ENCODE measurements at places on chromosomes 6 and 20.

- DNase-seq = no peak
Observed at GRCh38 chr6:143159001-143159400, 98.3 kb downstream of the AIG1 start.

DNA sequence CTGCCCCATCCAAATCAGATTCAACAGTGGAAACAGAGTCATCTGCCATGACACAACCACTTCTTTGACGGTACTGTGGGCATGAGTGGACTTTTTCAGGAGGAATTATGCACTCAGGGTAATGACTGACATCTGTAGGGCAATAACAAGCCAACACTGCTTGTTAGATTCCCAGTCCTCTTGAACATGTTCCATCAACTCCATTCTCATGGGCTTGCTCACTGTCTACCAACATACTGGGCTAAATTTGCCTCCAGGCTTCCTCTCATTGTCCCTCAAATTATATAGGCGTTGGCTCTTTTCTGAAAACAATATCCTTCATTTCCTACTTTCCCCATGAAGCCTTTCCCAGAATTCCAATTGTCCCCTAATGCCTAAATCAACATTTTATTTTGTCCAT, 43.1 kb downstream of the ANKEF1 start:
- no peak for DNase-seq

- DNase-seq = no peak
Observed at GRCh38 chr6:54173089-54173488, 61.8 kb downstream of the MLIP start.

DNA sequence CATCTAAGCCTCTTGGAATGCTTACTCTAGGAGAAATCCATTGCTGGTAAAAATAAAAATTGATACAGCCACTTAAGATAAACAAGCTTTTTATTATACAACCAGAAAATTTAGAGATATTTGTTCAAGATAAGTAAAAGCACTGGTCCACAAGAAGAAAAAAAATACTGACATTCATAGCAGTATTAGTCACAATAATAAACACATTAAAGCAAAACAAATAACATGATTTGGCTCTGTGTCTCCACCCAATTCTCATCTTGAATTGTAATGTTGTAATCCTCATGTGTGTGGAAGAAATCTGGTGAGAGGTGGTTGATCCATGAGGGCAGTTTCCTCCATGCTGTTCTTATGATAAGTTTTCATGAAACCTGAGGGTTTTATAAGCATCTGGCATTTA, 1093.5 kb upstream of the ADGRB3 start:
- no peak for DNase-seq

DNA sequence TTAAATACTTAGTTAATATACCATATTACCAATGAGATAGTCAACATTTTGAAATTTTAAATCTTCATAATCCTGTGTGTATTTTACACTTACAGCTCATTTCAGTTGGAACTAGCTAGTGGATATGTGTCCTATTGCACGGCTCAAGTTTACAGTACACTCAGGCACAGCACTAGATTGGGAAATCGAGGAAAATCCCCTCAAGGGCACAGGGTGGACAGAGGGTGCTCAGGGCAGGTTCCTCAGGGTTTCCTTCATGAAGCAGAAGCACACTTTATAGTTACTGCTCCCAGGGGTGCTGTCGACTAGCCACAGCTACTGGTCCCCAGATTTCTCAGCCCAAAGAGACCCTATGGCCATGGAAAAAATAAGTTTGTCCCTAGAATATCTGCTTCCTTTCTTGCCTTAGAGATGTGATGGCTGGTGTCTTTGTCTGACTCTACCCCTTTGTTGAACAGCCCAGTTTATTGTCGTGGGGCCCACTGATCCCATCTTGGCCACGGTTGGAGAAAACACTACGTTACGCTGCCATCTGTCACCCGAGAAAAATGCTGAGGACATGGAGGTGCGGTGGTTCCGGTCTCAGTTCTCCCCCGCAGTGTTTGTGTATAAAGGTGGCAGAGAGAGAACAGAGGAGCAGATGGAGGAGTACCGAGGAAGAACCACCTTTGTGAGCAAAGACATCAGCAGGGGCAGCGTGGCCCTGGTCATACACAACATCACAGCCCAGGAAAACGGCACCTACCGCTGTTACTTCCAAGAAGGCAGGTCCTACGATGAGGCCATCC, 1.5 kb downstream of the BTN2A1 start:
- DNase-seq = no peak

DNA sequence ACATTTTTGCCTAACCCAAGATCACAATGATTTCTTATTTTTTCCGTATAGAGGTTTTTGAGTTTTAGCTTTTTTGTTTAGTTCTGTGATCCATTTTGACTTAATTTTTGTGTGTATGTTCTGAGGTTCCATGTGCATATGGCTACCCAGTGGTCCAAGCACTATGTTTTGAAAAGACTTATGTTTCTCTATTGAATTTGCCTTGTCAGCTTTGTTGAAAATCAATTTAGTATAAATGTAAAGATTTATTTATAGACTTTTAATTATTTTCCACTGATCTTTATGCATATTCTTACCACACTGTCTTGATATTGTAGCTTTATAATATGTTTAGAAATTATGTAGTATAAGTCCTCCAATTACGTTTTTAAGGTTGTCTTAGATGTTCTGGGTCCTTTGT, 10.2 kb downstream of the TM9SF4 start:
- DNase-seq = no peak

DNA sequence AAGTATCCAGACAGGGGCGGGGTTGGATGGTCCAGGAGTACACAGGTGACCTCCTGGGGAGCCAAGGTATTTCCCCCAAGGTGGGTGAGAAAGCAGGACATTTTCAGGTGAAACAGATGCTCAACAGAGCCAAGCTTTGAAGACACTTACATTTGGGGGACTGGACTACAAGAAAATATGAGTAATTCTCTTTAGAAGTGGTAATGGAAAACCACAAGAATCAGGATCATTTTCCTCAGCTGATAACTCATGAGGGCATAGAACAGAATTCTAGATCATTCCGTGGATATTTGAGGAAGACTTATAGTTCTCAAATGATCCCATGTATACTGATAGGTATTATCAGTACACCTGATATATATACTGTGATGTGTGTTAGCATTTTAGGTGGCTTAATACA, 89.9 kb downstream of the UST start:
- DNase-seq = no peak

- DNase-seq = no peak
Observed at GRCh38 chr20:44702776-44703175, 12.4 kb upstream of the CCN5 start.

DNA sequence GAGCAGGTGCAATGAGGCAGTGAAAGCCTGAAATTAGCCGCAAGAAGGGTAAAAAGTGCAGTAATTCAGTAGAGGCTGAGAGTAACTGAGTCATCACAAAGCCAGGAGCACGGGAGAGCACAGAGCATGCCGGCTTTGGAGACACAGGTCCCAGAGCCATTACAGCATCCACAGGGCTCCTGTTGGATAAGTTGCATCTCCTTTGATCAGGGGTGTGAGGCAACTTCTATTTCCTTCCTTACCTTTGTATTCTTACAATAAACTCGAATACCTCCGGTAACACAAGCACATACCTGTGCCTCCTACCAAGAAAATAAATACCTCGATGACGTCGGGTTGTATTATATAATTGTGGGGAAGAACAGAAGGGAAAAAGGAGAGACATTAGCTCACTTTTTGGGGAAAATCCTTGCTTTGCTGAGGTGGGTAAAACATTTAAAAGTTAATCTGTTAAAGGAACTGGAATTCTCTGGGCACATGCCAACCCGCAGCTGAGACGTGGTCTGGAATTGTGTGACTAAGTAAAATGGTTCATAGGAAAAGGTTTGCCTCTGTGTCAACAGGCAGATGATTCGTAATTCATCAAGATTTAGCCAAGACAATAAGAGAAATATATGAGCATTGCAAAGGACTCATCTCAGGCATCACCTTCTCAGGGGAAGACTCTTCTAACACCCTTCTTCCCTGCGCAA, 360.7 kb upstream of the ZFP64 start:
- DNase-seq = no peak

DNA sequence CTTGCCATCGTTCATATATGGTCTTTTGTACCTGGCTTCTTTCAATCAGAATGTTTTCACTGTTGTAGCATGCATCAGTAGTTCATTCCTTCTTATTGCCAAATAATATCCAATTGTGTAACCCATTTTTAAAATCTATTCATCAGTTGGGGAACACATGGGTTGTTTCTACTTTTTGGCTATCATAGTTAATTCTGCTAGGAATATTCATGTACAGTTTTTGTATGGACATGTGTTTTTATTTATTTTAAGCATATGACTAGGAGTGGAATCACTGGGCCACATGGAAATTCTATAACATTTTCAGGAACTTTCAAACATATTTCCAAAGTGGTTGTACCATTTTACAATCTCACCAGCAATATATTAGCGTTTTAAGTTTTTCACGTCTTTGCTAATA, 187.4 kb upstream of the PRND start:
- DNase-seq = no peak

DNA sequence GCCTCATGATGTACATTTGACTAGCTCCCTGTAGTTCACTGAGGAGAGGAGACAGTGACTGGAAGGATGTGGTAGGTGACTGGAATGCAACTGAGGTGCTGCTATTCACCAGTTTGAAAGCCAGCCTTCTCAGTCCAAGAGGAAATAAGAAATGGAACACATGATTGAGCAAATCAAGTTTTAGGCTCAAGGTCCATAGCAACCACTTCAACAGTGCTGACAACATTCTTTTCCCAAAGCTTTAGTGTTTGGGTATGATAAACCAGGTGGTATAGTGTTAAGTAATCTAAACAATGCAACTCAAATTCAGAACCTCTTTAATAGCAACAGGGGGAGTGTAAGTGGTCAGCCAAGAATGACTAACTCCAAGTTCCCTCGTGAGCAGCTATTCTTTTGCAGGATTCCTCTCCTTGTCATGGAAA, 9.2 kb downstream of the ZHX3 start:
- peak; percentile 8 for DNase-seq

DNA sequence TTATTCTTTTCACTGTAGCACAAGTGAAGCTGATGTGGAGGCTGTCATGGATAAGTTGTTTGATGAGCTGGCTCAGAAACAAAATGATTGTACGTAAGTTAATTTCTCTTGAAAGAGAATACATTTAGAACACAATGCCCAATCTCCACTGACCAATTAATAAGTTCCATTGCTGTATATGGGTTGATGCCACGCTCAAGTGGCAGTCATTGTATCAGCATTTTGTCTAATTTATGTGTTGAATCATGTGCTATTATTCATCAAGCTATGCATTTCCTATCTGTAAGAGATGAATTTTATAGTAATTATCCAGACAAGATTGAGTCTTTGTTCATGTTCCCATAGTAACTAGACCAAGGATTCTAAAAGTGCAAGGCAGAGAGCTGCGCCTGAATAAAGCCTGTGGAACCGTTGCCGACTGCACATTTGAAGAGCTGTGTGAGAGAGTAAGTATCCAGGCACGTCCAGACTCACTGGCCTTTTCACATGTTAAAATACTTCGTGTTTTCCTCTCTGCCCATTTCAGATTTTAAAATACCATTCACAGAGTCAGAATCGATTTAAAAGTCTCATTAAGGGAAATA, 83.8 kb upstream of the FOXO3 start:
- no peak for DNase-seq

- no peak for DNase-seq
Observed at GRCh38 chr6:33748841-33749240, 2.1 kb upstream of the IP6K3 start.

GRCh38 chr6:122871079-122871478, 82.0 kb downstream of the SMPDL3A start:
- DNase-seq = no peak

DNA sequence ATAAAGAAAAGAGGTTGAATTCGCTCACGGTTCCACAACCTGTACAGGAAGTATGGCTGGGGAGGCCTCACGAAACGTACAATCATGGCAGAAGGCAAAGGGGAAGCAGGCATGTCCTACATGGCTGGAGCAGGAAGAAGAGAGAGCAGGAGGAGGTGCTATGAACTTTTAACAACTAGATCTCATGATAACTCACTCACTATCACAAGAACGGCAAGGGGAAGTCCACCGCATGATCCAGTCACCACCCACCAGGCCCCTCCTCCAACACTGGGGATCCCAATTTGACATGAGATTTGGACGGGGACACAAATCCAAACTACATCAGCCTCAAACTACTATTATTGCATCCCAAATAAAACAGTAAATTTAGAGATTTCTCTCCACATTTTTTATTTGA, 53.6 kb upstream of the CST7 start:
- DNase-seq = no peak

DNA sequence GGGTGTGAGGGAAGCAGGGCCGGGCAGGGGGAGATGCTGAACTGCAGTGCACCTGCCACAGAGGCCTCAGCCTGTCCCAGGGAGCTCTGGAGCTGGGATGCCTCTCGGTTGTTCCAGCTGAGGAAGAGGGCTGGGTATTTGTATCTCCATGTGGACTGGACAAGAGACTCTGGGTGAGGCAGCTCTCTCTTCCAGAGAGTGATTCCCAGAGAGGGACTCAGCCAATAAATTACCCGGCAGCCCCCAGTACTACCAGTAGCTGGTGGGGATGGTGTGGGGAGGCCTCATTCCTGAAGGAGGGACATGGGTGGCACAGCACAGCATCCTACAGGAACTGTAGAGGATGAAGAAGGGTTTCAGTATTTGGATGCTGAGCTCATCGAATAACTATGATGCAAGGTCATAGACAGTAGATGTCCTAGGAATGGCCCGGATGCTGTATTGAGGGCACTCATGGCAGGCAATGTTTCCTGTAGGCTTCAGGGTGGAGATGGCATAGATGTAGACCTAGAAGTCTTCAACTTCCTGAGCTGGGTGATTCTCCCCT, 1.4 kb downstream of the FGD2 start:
- peak; percentile 21 for DNase-seq

DNA sequence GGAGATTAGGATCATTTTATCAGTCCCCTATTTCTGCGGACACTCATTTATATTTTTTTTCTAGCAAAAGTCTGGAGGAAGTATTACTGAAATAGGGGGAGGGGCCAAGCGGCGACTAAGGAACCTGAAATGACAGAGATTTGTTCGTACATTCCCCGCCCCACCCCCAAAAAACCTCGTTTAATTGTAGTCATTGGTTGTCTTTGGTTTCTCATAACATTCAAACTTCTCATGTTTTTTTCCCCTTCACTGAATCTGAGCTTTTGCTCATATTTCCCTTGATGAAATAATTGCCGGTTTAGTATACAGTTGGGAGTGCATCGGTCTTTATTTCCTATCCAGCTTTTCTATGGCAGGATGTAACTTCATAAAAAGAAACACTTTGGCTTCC, 768 bp upstream of the FYN start:
- peak; percentile 33 for DNase-seq

- DNase-seq = no peak
Observed at GRCh38 chr6:43748765-43749164, 21.2 kb upstream of the VEGFA start.

DNA sequence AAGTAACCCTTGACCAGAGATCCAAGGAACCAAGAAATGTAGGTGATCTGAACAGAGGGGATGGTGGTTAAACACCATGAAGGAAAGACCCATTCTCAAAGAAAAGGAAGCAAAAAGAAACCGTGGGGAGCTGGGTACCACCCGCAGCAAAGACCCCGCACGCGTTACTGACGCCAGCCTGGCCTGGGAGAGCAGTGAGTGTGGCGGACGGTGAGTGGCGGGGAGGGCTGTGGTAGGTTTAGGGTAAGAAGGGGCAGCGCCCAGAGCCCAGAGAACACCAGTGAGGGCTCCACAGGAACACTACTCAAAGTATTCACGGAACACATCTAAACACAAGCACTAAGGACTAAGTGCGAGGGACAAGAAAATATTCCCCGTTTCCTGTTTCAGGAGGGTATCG, 4.2 kb downstream of the GMEB2 start:
- DNase-seq = no peak

All from AML-193 (cell line).